GM10248 (cell line): ENCODE measurements at places on chromosomes 1 and 21.

- no peak for DNase-seq
Measured at GRCh38 chr1:84339503-84339902, 38.0 kb downstream of the SAMD13 start.

GRCh38 chr1:228101994-228102790, 933 bp downstream of the C1orf35 start:
- peak; percentile 73 for DNase-seq

DNA sequence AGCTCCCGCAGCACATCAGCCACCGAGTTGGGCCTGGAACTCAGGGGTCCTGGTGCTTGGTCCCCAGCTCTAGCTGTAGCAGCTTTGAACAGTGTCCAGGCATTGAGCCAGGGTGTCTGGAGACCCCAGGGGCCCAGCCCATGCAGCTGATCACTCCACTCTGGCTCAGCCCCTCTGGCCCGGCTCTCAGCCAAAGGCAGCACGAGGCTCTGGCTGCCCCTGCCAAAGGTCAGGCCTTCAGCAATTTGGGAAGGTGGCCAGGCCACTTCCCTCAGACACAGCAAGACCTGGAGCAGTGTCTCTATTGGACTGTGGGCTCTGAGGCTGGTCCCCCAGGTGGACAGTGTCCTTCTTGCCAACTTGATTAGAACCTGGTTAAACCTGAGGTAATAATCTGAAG, 34.4 kb upstream of the RNF19B start:
- DNase-seq, result no peak

DNA sequence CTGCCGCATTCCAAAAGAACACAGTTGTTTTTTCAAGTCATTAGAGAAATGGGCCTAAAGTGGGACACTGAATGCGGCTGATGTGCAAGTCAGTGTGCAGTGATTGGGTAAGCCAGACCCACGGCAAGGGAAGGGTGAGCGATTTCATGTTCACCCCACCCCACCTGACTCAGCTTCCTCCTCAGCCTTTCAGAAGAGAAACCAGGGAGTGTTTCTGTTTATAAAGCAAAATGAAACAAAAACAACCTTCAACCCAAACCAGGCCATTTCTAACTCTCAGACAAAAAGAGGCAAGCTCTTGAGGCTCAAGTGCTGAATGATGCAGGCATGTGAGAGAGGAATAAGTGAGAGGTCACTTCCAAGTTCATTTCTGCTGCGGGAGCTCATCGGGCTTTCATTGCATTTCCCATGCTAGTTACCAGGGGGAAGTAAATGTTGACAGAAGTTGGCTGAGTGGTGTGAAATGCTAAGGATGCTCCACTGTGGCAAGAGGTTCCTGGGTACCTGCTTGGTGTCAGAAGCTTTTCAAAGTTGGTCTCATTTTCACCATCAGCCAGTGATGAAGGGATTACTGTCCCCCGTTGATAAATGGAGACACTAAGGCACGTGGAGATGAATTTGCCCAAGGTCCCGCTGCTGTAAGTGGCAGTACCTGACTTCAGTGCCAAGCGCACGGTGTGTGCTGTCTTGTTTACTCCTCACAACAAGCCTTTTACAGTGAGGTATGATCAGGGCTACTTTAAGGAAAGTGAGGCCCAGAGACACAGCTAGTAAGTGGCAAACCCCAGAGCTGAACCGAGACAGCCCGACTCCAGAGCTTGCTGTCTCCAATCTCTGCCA, 29.1 kb downstream of the STPG1 start:
- peak; percentile 78 for DNase-seq

DNA sequence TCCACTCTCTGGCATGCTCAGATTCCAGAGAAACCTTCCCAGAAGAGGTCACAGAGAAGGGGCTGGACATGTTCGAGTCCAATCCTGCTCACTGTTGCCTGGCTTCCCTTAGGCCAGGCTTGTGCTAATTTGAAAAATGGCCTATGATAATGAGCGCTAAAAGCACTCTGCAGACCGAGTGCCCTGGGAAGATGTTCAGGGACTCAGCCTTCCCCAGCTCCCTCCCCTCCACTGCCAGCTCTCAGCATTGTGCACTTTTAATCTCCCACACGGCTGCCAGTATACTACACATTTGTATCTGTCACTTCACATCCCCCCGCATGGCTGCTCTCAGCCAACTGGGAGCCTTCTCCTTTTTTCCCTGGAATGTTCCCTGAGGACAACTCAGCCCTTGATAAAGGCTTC, 24.1 kb downstream of the FAM163A start:
- DNase-seq, result no peak

- peak; percentile 47 for DNase-seq
Measured at GRCh38 chr1:160975026-160975425, 20.4 kb upstream of the ITLN2 start.

DNA sequence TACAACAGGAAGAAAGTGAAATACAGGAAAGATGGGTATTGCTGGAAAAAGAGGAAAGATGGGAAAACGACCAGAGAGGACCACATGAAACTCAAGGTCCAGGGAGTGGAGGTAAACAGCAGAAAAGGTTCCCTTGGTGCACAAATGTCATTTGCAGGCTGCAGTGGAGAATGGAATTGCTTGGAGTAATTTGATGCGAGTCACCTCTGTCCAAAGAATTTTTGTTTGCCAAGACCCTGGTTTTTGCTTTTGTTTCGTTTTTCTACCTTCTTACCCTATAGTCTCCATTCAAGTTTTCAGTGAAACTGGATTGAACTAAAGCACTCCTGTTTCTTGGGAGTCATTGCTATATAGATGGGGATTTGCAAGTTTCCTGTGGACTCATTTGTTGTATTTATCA, 464.3 kb downstream of the CAMTA1 start:
- no peak for DNase-seq

GRCh38 chr1:168720839-168721238, 8.2 kb downstream of the DPT start:
- DNase-seq, result no peak

- no peak for DNase-seq
Measured at GRCh38 chr1:218537122-218537913, 192.2 kb downstream of the TGFB2 start.

GRCh38 chr1:8667869-8668594, 149.4 kb downstream of the RERE start:
- no peak for DNase-seq

- DNase-seq, result no peak
Measured at GRCh38 chr1:227437495-227438008, 119.3 kb upstream of the CDC42BPA start.

GRCh38 chr1:172905452-172905851, 145.3 kb downstream of the TNFSF18 start:
- DNase-seq, result no peak

- no peak for DNase-seq
Measured at GRCh38 chr1:187977298-187977697, 1148.5 kb downstream of the PLA2G4A start.

- no peak for DNase-seq
Measured at GRCh38 chr1:97567000-97567749, 353.7 kb downstream of the DPYD start.
